ENCODE measurements at places on chromosomes 7 and 10. TPM values are rescaled to one million over a fixed set of nuclear protein-coding genes. Genes with fewer than 3 reads are reported as not detected.

Gene NYAP1
- total RNA-seq: 2.3 TPM

Gene ACBD7
- 1.0 TPM for total RNA-seq

Gene EVX1
- not detected for total RNA-seq

Gene FAM131B
- total RNA-seq: 1.5 TPM

Gene TACC2
- 128 TPM for total RNA-seq

Gene OR2A7
- 8.6 TPM for total RNA-seq

Gene PNLIPRP3
- not detected for total RNA-seq

Gene CACNA2D1
- total RNA-seq: 197 TPM

Gene HTR5A
- not detected for total RNA-seq

Gene FEZF1
- not detected for total RNA-seq

Gene TAS2R41
- 0.31 TPM for total RNA-seq

Gene NUTM2A
- 2.1 TPM for total RNA-seq

Gene P4HA1
- 71.6 TPM for total RNA-seq

Gene FZD1
- total RNA-seq: 30.2 TPM

Gene PYROXD2
- total RNA-seq: 4.5 TPM

Gene PLAU
- 37.8 TPM for total RNA-seq

Gene PHKG1
- total RNA-seq: 65.2 TPM

Gene BICC1
- 32.5 TPM for total RNA-seq

Gene XRCC2
- 3.8 TPM for total RNA-seq

Gene SCIN
- total RNA-seq: 9.5 TPM

Gene ERVW-1
- not detected for total RNA-seq

All from tongue (tissue), 3 donors.